ENCODE measurements at places on chromosomes 6 and 20. TPM values are rescaled to one million over a fixed set of nuclear protein-coding genes. Genes with fewer than 3 reads are reported as not detected.

The DUSP15 gene
- total RNA-seq: 0.13 TPM

The SGK2 gene
- not detected for total RNA-seq

The MEP1A gene
- total RNA-seq: not detected

The PAK5 gene
- not detected for total RNA-seq

The PTGIS gene
- total RNA-seq: 6.3 TPM

The SCRT2 gene
- total RNA-seq: not detected

The RSPO3 gene
- 0.26 TPM for total RNA-seq

The PAX1 gene
- not detected for total RNA-seq

The TNFRSF6B gene
- total RNA-seq: 144 TPM

The VEGFA gene
- 183 TPM for total RNA-seq

The DDX43 gene
- 0.08 TPM for total RNA-seq

The TGM3 gene
- total RNA-seq: not detected

Data from epithelial cell of alveolus of lung (primary cell).